ENCODE measurements at places on chromosomes 3 and 15.

GRCh38 chr15:95866711-95867440 lies 463.6 kb upstream of the NR2F2 start:
- no peak for DNase-seq

GRCh38 chr3:61448378-61448777 lies 113.0 kb upstream of the PTPRG start:
- no peak for DNase-seq

- peak; percentile 90 for DNase-seq
Measured at GRCh38 chr15:89115547-89115946, 27.3 kb downstream of the ABHD2 start.

- no peak for DNase-seq
Measured at GRCh38 chr3:7543294-7543880, 682.5 kb downstream of the GRM7 start.

GRCh38 chr3:159763011-159763601 lies 225.5 kb upstream of the IL12A start:
- no peak for DNase-seq

- DNase-seq = no peak
Measured at GRCh38 chr3:125349055-125349454, 26.1 kb downstream of the ZNF148 start.

- DNase-seq = peak; percentile 36
Measured at GRCh38 chr3:62873761-62874710, 1.2 kb downstream of the CADPS start.

GRCh38 chr3:38662544-38662943 lies 13.1 kb upstream of the SCN5A start:
- DNase-seq = no peak

DNA sequence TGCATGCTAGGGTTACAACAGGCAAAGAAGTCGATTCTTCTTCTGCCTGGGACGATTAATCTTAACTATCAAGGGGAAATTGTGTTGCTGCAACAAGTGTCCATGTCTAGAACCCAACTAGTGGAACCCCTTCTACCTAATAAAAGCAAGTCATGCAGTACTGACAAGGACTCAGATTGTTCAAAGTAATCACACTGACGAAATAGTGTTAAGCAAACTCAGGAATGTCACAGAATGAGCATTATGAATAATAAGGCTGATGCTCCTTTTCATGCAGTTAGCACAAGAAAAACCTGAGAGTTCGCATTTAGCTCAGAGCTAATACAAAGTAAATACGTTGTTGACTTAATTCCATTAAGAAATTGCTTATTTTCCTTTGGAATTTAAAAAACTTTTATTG lies 47.5 kb upstream of the TRIM42 start:
- no peak for DNase-seq

- no peak for DNase-seq
Measured at GRCh38 chr3:25465266-25465860, 37.3 kb downstream of the RARB start.

DNA sequence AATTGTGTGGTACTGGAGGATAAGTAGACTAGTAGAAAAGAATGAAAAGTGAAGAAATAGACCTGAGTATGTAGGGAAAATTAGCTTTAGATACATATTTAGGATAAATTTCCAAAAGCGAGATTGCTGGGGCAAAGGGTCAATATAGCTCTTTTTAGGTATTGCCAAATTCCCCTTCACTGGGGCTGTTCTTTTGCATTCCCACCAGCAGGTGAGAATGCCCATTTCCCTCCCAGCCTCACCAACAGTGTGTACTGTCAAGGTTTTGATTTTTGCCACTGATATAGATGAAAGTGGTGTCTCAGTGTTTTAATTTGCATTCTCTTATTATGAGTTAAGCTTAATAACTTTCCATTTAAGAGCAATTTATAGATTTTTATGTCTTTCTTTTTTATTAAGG lies 35.7 kb upstream of the BHLHE40 start:
- no peak for DNase-seq

DNA sequence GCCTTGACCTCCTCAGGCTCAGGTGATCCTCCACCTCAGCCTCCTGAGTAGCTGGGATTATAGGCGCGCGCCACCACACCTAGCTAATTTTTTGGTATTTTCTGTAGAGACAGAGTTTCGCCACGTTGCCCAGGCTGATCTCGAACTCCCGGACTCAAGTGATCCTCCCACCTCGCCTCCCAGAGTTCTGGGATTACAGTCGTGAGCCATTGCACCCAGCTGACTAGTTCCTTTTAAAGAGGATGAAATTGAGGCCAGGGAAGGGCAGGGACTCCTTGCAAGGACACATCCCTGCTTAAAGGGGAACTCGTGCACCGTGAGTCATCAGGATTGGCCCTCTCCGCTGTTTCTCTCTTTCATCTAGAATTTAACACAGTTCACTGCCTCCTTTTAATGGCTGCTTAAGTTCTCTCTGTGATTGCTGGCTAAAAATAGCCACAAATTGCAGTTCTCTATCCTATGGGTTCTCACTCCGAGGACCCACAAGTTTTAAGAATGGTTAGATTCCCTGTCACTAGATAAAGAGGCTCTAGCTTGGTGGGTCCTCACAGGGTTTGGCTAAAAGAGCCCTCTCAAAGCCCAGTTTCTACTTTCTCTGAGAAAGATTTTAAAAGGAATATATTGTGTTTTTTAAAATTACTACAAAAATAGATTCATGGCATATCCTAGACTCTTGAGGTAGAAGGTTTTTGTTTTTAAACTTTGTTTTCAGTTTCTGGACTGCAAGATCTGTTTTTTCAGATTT lies 1.4 kb downstream of the CRTAP start:
- DNase-seq = no peak

DNA sequence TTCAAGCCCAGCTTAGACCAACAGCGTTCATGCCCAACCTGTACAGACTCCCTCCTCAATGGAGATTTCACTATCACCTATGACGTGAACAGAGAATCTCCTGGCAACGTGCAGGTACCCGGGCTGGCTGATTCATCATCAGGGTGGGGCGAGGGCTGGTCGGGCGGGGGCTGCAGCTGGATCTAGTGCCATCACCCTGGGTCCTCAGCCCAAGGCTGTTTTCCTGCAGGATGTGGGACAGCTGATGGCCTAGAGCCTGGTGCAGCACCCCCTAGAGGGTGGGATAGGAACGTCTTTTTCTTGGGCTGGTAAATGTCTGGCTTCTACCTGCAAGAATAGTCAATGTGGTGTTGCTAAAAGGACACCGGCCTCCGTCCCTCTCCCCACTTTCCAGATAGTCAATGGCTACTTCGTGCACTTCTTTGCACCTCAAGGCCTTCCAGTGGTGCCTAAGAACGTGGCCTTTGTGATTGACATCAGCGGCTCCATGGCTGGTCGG lies 4.4 kb downstream of the ITIH3 start:
- DNase-seq = no peak

DNA sequence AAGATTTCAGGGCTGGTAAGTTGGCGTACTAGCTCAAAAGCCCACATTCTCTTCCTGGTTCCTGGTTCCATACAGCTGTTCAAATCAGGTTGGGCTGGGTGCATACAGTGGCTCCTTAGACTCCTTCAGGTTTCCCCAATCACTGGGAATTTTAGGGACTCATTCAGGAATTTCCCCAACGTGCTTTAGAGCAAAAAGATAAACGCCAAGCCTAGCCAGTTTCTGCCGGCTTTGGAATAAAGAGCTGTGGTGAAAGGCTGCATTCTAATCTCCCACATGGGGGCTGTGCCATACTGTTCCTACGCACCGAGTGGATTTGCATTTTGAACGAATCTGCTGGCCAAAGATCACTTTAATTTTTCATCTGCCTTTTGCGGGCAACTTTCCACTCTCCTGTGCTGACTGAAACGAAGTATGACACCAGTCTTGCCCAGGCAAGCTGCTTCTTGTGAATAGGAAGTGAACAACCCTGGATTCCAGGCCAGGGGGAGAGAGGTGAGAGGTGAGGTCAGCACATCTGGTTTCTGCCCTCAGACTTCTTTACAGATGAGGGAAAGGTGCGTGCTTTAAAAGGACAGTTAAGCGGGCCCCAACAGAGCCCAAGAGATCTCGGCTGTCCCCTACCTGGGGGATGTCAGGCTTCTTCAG lies 184.2 kb upstream of the PDZRN3 start:
- no peak for DNase-seq

DNA sequence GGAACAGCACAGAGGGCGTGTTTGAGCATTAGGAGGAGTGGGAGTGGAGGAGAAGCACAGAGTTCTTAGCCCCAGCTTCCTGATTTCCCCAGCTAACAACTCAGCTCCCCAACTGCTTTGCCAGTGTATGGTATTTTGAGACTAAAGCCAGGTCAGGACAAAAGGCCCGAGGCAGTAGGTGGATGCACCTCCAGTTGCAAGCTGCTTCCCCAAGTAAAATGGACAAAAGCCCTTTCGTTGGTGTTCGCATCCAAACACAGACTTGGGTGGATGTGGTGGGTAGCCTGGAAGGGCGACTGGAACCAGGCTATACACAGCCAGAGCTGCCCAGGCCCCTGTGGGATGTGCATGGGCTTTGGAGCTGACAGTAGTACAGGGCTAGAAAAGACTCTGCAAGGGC lies 12.3 kb upstream of the EHD4 start:
- DNase-seq = no peak

- no peak for DNase-seq
Measured at GRCh38 chr3:36312351-36312750, 68.0 kb upstream of the STAC start.

DNA sequence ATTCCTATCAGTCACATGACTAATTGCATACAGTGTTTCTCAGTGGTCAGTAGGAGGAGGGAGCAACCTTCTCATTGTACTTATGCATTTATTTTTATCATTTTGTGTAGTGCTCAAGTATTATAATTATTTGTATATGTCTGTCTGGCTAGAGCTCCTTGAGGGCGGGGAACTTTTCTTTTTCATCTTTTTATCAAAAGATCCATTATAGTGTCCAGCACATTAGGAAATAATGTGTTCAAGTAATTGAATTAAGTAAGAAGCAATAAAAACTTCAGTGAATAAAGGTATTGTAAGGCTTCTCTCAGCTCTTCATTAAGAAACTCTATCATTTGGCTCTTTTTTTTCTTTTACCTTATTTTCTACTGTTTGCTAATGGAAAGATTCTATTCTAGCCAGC lies 18.8 kb downstream of the FGF7 start:
- DNase-seq = no peak

GRCh38 chr3:148218222-148218621 lies 479.5 kb upstream of the AGTR1 start:
- DNase-seq = no peak

GRCh38 chr15:90901175-90902039 lies 1.7 kb upstream of the MAN2A2 start:
- no peak for DNase-seq

- DNase-seq = no peak
Measured at GRCh38 chr3:131802029-131802428, 232.8 kb downstream of the CPNE4 start.

GRCh38 chr3:53005854-53006513 lies 39.9 kb downstream of the SFMBT1 start:
- DNase-seq = no peak

GRCh38 chr3:192751148-192751547 lies 23.8 kb upstream of the FGF12 start:
- DNase-seq = no peak

GRCh38 chr15:79140846-79141570 lies 50.4 kb upstream of the RASGRF1 start:
- DNase-seq = no peak

DNA sequence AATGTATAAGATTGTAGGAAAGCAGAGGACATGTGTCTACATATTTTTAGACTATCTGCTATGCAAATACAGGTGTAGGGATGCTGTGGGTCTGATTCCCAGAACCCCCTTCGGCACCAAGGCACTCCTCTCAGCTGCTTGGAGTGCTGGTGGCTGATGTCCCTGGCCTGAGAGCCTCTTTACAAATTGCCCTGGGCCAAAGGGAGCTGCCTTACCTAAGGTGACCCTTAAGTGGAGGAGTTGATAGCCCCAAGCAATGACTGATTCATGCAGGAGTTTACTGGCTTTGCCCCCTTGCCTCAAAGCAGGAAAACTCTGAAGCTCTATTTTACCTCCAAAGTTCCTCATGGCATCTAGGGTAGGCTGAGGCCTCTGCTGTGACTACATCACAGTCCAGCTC lies 83.0 kb downstream of the ZNF385D start:
- DNase-seq = no peak

DNA sequence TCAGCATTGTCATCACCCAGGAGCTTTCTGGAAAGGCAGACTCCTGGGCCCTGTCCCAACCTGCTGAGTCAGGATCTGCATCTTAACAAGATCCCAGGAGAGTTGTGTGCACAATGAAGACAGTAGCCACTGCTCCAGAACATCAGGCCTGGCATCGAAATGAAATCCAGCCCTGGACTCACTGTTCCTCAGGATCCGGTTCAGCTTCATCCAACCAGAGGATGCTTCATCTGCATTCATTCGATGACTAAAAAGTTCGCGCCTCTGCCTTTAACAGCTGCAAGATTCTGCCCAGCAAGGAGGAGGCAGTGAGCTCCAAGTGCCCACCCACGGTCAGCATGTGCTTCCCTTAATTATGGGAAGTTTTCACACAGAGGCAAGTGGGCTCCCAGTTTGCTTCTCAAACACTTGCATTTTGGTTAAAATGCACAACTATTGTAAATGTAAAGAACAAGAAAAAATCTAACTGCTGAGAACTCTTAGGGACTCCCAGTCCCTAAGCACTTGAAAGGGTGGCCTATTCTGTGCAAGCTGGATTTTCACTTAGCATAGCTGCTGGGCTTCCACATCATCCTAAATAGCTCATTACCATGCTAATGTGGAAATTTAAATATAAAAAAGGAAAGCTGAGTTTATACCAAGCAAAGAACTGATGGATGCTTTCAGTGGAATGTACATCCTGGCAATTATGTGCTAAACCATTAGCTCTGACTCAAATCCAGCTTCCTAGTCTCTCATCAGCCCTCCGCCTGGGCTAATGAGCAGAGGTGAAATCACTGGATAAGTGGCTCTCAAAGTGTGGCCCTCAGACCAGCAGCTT lies 25.5 kb upstream of the ESYT3 start:
- DNase-seq = no peak

DNA sequence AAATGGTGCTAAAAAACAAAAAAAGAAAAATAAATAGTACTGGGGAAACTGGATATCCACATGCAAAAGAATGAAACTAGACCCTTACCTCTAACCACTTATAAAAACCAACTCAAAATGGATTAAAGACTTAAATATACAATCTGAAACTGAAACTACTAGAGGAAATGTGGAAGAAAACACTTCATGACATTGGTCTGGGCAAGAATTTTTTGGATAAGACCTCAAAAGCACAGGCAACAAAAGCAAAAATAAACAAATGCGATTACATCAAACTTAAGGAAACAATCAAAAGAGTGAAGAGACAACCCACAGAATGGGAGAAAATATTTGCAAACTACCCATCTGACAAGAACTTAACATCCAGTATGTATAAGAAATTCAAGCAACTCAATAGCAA lies 6.4 kb downstream of the IFT57 start:
- DNase-seq = no peak

DNA sequence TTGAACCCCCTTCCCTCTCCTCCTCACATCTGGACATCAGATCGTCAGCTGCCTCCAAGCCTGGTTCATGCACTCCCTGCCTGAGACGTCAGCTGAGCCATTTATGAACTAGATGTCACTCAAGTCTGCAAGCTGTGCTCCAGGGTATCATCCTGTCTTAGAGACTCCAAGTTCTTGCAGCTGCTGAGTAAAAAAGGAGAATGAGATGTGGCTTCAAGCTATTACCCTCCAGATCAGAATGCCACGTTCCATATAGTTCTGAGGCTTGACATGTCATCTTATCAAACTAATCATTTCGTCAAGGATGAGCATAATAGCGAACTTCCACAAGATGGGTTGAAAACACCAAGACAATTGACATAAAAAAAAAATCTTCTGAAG lies 766.3 kb downstream of the TBL1XR1 start:
- DNase-seq = no peak

- no peak for DNase-seq
Measured at GRCh38 chr3:111915905-111916304, 56.8 kb downstream of the PHLDB2 start.

GRCh38 chr3:112351823-112352222 lies 18.9 kb downstream of the CD200 start:
- DNase-seq = peak; percentile 17

Measured in NCI-H1417 treated with DMSO at 0.1 percent for 48 hours (cell line).